ENCODE measurements at places on chromosomes 16 and 17.
A peak's percentile ranks its signal among the peaks of the same experiment; 100 is the strongest.

GRCh38 chr17:75807861-75808260, 23.3 kb downstream of the UNK start:
- DNase-seq, result no peak

GRCh38 chr16:84648595-84649510, 542 bp downstream of the KLHL36 start:
- DNase-seq, result peak; percentile 76

GRCh38 chr16:80612461-80613017, 71.7 kb downstream of the DYNLRB2 start:
- DNase-seq, result no peak

- no peak for DNase-seq
Measured at GRCh38 chr16:65909310-65910050, 457.0 kb upstream of the CDH5 start.

- DNase-seq, result no peak
Measured at GRCh38 chr16:66904846-66905632, 13.6 kb downstream of the CDH16 start.

GRCh38 chr16:12188935-12189249, 212.4 kb downstream of the SNX29 start:
- no peak for DNase-seq

Data from suprapubic skin (tissue), 4 donors.